ENCODE measurements at places on chromosomes 7 and 10.

DNA sequence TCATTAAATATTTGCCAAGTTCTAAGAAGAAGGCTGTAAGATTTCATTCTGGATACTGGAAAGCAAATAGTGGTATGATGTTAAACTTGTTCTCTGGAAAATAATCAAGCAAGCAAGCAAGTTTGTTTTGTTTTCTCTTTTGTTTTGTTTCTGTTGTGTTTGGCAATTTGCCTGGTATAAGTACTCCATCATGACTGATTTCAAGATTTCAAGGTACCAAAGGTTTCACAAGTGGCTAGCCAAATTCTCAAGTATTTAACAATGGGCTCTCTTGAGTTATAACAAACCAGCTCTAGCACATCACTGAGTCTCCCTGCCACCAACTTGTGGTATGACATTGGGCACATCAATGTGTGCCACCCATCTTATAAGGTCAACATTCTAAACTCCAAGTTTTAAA lies 151.7 kb upstream of the IGFBP3 start:
- no peak for DNase-seq

DNA sequence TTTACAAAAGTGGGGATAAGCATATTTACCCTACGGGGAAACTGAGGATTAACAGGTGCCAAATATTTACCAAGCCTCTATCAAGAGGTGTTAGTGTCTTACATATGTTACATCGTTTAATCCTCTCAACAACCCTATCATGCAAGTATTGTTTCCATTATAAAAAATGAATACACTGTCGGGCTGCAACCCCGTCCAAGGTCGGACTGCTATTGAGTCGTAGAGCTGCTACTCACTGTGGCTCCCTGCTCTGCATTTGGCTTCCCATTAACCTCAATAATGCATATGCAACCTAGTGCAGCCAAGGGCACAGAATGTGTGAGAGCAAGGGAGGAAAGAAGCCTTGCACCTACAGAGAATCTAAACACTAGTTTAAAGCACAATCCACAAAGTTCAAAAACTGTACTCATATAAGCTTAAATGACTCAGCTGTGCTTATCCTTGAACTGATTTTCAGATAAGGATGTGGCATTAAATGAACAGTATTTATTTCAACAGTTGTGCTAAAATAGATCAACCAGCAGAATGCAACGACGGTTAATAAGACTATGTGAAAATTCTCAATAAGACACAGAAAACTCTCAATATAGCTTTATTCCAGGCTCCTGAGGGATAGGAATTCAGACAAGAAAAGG lies 49.9 kb downstream of the UBE2H start:
- DNase-seq = no peak

DNA sequence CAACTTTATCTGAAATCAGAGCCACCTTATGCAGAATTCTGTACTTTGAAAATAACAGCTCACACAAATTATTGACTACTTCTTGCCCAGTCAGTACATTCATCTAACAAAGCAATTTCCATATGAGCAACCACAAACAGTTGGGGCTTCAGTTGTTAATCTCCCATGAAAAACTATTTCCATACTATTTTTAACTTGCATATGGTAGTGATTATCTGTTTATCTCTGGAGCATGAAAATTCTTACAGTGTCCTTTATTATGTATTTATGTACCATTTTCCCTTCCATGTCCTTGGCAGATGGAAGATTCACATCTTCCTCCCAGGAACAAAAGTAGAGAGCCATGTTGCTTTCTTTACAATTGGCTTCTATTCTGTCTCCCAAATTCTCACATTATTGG lies 285.7 kb downstream of the CRPPA start:
- no peak for DNase-seq

DNA sequence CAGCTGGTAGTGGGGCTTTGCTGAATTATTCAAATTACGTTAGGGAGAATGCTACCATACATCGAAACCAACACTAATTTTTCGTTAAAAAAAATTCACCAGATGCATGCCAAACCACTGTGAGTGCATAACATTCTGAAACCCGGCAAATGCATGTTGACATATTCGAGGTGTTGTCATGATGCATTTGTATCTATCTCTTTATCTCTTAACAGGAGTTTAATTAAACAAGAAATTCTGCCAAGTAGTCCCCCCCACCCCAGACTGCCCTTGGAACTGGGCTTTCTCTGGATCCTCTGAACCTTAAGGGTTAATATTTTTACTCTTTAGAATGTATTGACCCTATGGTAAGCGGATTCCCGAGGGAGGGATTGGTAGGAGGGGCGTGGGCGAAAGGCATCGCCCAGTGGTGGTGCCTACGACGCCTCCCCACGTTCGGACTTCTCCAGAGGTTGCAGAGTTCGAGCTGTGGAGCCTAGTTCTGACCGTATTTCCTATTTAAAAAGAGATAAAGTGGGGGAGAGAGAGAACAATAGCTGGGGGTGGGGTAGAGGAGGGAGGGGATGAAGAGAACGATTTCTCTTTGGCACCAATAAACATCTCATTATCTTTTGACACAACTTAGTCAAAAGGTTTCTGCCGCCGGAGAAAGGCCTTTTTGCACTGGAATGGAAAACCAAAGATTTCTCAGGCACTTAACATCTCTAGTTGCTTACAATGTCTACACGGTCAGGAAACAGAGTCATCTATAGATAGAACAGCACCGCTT lies 7.2 kb downstream of the DLX6 start:
- no peak for DNase-seq

- DNase-seq = no peak
These were observed at the start of gene TTYH3 for GRCh38 chr7:2631946-2632732. Gene TTYH3, plus strand, starts transcription at chr7:2631986. Its CDS starts 170 bp downstream, at chr7:2632156.

- DNase-seq = peak; percentile 14
These were observed 816 bp downstream of the DMTF1 start for GRCh38 chr7:87152897-87153641.

GRCh38 chr7:125675640-125676039 lies 746.0 kb upstream of the POT1 start:
- DNase-seq = no peak

GRCh38 chr10:16445770-16446469 lies 9.1 kb downstream of the PTER start:
- DNase-seq = no peak

All from activated T-cell treated with anti-CD3 and anti-CD28 coated beads for 4 hours (primary cell).